ENCODE measurements at places on chromosomes 2 and 18.

- no peak for DNase-seq
Measured at GRCh38 chr18:70219688-70220087, 14.2 kb upstream of the RTTN start.

GRCh38 chr2:9763356-9764152, 79.7 kb upstream of the TAF1B start:
- peak; percentile 46 for DNase-seq

GRCh38 chr2:11716689-11717321, 29.6 kb upstream of the LPIN1 start:
- no peak for DNase-seq

DNA sequence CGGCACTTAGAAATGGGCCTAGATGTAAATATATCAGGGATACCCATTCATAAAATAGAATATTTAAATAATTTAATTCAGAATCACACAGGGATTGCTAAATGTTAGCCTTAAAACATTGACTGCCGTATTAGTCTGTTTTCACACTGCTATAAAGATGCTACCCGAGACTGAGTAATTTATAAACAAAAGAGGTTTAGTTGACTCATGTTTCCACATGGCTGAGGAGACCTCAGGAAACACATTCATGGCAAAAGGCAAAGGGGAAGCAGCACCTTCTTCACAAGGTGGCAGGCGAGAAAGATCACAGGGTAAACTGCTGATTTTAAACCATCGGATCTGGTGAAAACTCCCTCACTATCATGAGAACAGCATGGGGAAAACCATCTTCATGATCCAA, 223.6 kb upstream of the GULP1 start:
- no peak for DNase-seq

GRCh38 chr2:166360906-166361305, 14.8 kb downstream of the SCN9A start:
- DNase-seq: no peak

DNA sequence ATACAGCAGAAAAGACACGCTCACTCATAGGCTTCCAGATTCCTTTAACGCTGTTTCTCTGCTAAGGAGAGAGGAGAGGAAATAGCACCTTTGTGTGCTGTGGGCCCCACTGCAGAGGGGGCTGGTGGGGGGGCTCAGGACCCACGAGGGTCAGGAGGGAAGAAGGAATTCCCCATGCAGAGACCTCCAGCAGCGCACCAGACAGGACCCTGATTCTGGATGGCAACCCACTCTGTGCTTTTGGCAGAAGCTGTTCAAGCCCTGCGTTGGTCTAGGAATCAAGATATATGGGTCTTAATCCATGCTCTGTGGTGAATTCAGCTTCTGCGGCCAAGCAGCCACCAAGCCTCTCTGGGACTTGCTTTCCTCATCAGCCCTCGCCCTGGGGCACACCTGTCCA, 31.0 kb downstream of the MYCN start:
- DNase-seq: no peak

DNA sequence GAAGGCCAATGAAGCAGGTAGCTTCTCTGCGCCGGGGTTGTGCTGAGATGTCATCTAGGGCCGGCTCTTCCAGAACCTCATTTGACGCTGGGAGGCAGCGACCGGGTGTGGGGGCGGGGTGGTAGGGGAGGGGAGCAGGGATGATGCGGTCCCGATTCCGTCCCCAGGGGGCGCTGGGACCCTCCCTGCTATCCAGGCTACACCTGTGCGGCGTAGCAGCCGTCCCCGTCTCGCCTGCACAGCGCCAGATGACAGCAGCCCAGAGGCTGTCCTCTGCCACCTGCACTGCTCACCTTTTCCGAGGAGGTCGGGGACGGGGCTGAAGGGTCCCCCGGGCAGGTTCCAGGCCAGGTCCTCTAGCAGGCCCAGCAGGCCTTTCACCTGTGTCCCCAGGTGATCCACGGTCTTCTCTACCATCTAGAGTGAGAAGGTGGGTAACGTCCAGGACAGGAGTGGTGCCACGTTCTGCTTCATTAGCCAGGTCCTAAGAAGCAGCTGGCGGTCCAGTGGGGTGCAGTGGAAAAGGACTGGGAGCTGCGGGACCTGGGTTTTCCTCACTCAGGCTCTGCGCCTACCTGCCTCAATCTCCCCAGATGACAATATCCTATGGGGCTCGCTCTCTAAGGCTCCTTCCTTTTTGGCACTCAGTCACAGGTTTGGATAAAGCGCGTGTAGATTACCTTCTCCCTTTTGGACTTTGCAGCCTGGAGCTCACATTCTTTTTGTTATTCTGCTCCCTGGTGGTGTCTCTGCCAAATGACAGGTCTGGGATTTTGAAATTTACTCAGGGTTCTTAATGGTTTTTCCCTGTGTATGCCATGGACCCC, 56.0 kb upstream of the RAB6C start:
- DNase-seq: peak; percentile 13

- DNase-seq: no peak
Measured at GRCh38 chr2:166170356-166170755, 42.5 kb upstream of the SCN1A start.

- no peak for DNase-seq
Measured at GRCh38 chr2:100278986-100279385, 43.3 kb downstream of the LONRF2 start.

- no peak for DNase-seq
Measured at GRCh38 chr18:36488131-36488530, 190.6 kb downstream of the FHOD3 start.

GRCh38 chr2:147485210-147485851, 359.5 kb upstream of the ACVR2A start:
- no peak for DNase-seq

DNA sequence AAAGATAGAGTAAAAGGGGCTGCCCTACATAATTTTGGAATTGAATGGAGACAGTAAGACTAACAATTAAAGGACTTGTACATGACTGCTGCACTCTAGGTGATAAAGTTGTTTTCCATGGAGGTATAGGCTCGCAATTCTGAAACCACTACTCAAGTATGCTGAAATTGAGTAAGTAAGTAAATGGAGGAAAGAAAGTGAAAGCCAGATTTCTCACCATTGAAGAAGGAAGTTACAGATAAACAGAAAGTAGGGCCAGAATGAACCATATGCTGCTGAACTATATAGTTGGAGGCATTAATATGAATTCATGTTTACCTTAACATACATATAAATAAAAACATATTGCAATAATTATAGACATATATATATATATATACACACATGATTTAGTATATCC, 225.7 kb upstream of the ST6GAL2 start:
- no peak for DNase-seq

GRCh38 chr2:63814114-63814513, 27.6 kb upstream of the UGP2 start:
- DNase-seq: no peak

DNA sequence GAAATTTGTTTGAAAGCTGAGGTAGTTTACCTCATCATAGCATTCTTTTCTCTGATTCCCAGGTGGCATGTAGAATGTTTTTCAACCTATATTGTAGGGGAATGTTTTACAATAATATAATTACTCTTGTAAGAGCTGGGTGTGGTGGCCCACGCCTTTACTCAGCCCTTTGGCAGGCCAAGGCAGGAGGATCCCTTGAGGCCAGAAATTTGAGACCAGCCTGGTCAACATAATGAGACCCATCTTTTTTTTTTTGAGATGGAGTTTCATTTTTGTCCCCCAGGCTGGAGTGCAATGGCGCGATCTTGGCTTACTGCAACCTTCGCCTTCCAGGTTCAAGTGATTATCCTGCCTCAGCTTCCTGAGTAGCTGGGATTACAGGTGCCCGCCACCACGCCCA, 3.6 kb downstream of the USP39 start:
- no peak for DNase-seq

DNA sequence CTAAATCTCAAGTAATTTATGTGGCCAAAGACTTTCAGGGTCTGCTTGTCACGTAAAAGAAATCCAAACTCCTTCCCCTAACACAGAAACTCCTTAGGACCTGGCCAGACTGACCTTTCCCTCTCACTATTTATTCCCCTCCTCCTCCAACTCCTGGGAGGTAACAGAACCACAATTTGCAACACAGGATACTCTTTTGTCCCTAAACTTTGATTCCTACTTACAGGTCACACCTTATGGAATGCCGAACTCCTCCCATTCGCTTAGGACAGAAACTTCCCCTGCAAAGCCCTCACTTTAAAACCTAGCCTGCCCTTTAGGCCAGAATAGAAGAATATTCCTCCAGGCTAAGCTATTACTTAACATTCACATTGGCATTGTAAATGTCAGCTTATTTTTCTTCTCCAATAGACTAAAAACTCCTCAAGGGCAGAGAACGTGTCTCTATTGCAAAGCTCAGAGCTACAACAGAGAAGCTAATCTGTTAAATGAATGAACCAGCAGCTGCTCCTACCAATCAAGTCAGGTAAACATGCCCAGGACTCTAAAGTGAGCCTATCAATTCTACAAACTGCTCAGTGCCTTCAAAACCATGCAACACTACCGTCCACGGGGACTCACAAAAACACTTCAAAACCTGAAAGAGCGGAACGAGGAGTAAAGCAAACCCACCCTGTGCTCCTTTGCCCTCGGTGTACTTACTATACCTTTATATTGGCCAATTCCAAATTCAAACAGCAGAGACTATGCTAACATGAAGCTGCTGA, 6.1 kb downstream of the INO80D start:
- no peak for DNase-seq

DNA sequence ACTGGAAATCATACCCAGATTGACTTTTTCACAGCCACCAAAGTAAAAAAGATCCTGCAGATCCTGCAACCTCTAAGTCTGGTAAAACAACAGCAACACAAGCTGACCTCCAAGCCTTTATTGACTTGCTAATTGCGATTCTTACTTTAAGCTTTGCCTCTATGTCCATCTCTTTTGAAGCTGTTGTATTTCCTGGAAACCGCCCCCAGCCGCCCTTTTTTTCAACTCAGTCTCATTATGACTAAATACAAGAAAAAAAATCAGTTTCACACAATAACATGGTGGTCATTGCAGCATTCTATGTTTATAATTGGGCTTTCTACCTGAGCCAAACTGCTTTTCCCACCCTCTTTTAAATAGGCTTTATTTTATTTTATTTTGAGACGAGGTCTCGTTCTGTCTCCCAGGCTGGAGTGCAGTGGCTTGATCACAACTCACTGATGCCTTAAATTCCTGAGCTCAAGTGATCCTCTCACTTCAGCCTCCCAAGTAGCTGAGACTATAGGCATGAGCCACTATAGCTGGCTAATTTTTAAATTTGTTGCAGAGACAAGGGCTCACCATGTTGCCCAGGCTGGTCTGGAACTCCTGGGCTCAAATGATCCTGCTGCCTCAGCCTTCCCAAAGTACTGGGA, 76.2 kb downstream of the MOGAT1 start:
- peak; percentile 45 for DNase-seq

GRCh38 chr18:68427951-68428401, 286.9 kb downstream of the TMX3 start:
- no peak for DNase-seq

DNA sequence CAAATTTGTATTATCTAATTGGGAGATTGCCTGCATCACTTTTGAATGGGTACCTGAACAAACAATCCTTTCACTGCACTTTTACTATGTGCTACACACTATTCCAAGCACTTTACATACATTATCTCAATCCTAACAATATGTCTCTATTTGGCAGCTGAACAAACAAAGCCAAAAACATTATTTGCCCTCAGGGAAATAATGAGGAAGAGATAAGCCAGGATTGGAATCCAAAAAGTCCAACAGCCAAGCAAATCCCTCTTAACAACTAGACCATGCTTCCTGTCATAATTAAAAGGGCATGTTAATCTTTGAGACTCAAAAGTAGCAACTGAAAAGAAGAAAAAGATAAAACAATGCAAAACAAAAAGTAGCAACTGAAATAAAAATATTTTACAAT, 32.1 kb downstream of the RPRD1A start:
- DNase-seq: no peak

GRCh38 chr2:173962031-173962430, 3.1 kb downstream of the SP3 start:
- DNase-seq: no peak

DNA sequence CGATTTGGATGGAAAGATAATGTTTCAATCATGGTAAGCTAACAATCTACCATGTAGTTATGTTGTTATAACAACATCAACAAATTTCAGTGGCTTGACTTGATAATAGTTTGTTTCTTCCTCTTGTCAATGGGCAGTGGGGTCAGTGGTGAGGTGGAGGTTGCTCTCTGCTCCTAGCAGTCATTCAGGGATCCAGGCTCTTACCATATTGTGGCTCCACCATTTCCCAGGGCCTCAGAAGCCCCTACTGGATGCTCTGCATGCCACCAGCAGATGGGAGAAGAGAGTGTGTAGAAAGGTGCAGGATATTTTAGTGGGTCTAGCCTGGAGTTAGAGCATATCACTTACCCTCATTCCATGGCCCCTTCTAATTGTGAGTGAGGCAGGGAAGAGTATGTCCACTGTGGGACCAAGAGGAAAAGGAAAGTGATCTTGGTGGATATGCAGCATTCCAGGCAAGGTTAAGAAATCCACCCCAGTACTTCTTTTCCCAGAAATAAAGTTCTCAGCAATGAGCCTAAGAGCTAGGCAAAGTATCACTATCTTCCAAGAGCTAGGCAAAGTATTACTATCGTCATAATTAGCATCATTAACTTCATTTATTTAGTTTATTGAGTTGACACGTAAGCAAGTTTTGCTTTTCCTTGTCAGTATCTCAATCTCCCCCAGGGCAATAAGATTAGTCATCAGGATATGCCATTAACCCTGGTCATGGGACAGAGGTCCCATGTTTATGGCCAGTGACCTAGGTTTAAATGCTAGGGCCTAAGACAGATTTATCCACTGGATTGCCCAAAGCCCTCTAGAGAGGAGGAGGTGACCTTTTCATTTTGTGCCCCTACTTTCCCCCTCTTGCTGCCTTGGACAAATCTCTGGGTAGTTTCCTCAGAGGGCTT, 4.2 kb upstream of the IWS1 start:
- DNase-seq: no peak

DNA sequence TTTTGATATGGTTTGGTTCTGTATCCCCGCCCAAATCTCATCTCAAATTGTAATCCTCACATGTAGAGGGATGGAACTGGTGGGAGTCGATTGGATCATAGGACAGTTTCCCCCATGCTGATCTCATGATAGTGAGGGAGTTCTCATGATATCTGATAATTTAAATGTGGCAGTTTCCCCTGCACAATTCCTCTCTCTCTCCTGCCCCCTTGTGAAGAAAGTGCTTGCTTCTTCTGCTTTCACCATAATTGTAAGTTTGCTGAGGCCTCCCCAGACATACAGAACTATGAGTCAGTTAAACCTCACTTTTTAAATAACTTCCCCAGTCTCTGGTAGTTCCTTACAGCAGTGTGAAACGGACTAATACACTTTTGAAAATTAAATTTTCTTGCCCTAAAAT, 12.3 kb upstream of the KCNJ3 start:
- no peak for DNase-seq

Measured in activated T-cell treated with anti-CD3 and anti-CD28 coated beads, Interleukin-2, amount 50 U/mL, for 72 hours (primary cell).